ENCODE measurements at places on chromosomes 16 and 17.

- DNase-seq, result peak; percentile 59
Measured at GRCh38 chr16:79334127-79334526, 266.4 kb downstream of the MAF start.

DNA sequence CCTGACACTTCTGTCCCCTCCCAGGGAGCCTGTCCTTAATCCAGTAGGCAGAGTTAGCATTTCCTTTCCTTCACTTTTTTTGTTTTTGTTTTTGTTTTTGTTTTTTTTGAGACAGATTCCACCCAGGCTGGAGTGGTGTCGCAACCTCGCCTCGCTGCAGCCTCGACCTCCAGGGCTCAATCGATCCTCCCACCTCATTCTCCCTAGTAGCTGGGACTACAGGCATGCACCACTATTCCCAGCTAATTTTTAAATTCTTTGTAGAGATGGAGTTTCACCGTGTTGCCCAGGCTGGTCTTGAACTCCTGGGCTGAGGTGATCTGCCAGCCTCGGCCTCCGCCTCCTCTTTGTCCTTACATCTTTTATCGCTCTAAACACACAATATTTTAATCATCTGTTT lies 4.0 kb downstream of the NHERF1 start:
- no peak for DNase-seq

DNA sequence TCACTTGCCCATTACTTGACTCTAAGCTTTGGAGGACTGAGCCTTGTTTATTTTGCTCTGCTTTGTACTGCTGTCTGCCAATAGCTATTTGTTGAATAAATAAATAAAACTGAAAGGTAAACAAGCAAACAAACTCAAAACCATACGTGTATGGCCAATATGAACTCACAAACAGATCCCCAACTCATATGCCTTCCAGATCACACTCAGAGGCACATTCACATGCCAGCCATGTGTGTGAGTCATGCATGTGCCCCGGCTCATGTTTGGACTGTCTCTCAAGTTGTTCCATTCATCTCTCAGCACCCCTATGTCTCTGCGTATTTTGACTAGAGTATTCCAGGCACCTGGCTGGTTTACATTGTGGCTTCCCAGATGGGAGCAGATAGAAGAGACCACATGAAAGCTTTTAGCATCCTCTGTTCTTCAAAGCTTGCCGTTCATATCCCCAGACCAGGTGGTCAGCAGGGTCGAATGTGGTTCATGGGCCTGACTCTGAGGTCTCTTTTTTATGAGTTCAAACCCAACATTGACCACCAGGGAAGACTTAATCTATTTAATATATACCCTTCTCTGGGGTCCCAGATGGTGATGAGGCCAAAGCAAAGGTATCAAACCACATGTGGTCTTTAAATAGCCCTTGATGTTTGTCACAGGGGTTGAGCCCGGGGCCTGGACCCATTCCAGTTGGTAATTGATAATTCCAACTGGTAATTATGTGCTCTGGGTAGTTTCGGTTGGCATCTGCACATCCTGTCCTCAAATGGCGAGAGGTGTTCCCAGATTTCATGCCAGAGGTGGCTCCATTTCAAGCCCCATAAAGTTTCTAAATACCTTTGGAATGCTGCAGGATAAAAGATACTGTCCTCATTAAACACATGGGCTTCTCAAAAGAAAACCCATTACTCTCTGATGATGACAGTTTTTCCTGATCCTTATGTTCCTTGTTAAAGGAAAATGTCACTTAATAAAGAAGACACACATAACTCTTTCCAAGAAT lies 287.3 kb upstream of the MAF start:
- DNase-seq, result no peak

GRCh38 chr16:56190048-56190676 lies 1.1 kb upstream of the GNAO1 start:
- DNase-seq, result no peak

Measured in endothelial cell (in vitro differentiated cells).